Stromal cell of bone marrow (primary cell): ENCODE measurements at places on chromosomes 7 and 10.

DNA sequence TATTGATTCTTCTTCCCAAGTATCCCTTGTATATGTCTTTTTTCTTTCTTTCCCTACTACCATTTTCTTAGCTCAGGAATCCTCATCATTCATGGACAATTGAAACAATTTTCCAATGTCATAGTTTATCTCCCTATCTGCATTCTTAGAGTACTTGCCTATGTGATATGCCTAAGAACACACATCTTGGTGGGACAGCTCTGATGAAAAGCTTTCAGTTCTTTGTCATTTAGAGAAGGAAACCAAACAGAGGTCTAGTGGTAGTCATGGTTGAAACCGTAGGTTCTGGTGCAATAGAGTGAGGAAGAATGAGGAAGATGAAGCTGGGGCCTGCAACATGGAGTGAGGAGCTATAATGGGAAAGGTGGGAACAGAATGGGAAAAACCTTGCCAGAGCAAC, 28.2 kb downstream of the TDRD1 start:
- DNase-seq, result no peak

DNA sequence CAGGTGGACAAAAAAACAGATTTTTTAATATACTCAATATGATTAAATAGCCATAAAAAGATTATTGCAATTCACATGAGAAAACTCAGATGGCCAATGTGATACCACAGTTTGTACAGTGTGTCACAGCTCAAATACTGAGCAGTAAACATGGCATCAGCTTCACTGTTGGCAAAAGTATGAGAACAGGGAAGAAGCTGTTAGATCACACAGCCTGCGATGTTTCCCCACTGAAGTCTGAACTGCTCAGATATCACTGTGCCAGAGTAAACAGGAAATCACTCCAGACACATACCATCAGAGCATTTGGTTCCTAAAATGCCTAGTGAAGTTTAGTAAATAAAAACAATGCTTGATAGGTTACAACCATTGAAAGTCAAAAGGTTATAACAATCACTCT, 347.8 kb downstream of the ETV1 start:
- DNase-seq, result peak; percentile 10

GRCh38 chr10:123746061-123746460, 79.9 kb downstream of the GPR26 start:
- no peak for DNase-seq

DNA sequence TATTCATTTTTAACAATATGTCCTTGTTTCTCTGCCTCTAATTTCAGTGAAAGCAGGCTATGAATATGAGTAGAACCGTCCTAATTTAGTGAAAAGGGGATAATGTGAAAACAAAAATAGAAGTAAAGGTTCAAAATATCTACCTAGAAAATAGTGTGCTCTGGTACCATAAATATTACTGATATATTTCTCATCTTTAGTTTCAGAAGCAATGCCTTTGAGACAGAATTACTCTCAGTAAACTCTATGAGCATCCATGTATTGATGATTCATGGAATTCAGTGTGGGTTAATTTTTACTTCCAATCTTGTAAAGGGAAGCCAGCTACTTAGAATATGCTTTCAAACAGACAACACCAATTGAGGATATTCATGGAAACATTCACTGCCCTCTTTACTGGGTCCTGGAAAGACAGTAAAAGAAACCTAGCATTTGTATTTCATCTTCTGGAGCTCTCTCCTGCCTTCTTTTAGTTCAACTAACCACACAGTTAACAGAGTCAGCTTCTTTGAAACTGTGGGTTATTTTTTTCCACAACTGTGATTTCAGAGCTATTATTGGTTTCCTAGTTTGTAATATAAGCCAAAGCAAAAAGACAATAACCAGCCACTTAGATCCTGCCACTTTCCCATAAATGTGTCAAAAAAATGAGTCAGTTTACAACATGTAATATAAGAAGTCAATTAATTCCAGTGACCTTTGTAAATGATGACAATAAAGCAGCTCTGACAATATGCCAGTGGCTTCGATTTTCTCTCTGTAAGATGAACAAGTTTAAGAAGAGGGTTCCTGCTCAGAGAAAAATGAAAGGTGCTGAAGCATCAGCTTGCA, 1.7 kb downstream of the LRRN3 start:
- DNase-seq, result no peak

GRCh38 chr7:158997471-158997870, 141.1 kb downstream of the DYNC2I1 start:
- DNase-seq, result no peak

- no peak for DNase-seq
Measured at GRCh38 chr10:131073469-131074035, 238.0 kb downstream of the TCERG1L start.

GRCh38 chr7:76202666-76203030, 952 bp downstream of the SRRM3 start:
- DNase-seq, result no peak

DNA sequence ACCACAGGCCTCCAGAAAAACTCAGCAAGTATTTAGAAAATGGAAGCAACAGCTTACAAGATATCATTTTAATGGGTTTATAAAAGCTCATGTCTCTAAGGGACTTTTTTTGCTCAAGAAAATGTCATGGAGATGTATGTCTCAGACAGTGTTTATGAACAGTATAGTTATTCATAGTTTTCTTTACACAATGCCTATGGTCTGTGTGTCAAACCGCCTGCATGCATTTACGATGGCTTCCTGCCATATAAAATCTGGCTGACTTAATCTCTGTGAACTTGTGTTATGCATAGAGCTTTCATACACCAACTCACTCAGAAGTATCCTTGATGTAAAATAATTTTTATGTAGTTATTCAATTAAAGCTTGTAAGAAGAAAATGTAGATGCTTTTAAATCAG, 1314.2 kb upstream of the LRRTM3 start:
- DNase-seq, result no peak

- no peak for DNase-seq
Measured at GRCh38 chr7:133108023-133108422, 26.1 kb upstream of the CHCHD3 start.

DNA sequence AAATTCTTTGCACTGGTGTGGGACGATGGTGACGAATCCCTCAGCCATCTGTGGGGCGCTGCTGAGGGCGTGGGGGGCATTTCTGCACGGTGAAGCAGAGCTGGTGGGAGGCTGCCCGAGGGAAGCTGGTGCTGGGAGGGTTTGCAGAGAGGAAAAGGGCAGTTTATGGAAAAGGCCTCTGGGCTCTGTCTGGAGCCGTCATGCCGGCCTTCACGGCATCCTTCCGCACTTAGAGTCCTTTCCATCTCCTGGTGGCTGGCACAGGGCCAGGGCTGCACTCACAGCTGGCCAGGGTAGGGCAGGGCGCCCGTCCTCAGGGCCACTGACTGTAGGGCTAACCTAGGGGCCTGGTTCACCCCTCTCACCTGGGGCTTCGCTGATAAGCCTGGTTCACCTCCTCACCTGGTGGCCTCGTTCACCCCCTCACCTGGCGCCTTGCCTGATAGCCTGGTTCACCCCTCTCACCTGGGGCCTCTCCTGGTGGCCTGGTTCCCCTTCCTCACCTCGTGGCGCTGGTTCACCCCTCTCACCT, 598 bp upstream of the AMZ1 start:
- no peak for DNase-seq

GRCh38 chr7:130277763-130278643, 11.3 kb downstream of the CPA2 start:
- DNase-seq, result peak; percentile 55

GRCh38 chr7:111006691-111007090, 84.2 kb upstream of the LRRN3 start:
- no peak for DNase-seq

DNA sequence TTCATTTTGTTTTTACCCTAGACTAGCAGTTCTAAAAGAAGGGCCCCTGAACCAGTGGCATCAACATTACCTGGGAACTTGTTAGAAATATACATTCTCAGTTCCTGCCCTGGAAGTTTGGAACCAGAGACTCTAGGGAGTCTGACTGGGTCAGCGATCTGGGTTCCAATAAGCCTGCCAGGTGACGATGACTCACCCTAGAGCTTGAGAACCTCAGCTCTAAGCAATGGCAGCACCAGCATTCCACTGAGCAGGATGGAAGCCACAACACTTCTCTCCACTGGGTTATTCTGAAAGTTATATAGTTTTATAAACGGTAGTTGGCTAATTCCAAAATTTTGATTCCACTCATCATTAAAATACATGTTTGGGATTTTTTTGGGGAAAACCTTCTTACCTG, 97.0 kb upstream of the AMPH start:
- DNase-seq, result no peak

DNA sequence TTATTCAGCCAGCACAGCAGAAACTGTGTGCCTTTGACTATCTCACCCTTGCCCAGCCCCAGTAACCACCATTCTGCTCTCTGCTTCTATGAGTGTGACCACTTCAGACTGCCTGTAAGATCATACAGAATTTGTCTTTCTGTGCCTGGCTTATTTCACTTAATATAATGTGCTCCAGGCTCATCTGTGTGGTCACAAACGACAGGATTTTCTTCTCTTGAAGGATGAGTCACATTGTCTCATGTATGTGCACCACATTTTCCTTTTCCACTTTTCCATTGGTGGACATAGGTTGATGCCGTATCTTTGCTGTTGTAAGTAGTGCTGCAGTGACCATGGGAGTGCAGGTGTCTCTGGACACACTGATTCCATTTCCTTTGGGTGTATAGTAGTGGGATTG, 122.5 kb upstream of the LANCL2 start:
- no peak for DNase-seq

- no peak for DNase-seq
Measured at GRCh38 chr7:118076564-118076963, 107.4 kb upstream of the LSM8 start.
